ENCODE measurements at places on chromosomes 12 and 14.

- no peak for DNase-seq
Observed at GRCh38 chr12:131194166-131194565, 240.5 kb downstream of the ADGRD1 start.

- no peak for DNase-seq
Observed at GRCh38 chr14:72049462-72049861, 117.2 kb downstream of the RGS6 start.

- DNase-seq: no peak
Observed at GRCh38 chr14:59543873-59544272, 32.7 kb downstream of the CCDC175 start.

DNA sequence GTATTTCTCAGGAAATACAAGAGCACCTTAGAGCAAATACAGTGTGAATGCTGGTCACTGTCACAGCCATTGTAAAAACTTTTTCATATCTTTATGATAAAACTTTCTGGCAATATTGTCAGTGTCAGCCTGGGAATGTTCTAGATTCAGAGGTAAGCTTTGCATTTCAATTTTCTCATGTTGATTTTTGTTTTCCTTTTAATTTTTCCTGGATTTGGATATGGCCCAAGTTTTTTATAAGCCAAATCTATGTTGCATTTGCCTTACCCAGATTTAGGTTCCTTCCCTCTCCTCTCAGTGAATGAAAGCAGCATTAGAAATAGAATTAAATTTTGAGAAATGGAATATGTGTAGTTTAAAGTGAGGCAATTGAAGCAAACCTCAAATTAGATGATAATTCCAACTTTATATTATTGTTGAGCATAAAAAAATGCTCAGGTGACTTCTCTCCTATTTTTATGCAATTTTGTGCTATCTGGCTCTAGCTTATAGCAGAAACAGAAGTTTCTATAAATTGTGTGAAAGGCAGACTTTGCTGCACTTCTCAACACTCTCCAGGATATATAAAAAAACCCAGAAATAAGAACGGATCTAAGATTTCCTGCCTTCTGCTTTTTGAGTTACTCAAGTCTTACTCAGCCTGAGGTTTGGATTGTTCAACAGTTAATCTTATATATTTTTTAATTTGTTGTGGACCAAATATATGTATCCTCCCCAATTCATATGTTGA is 368.2 kb upstream of the PRICKLE1 start:
- no peak for DNase-seq

GRCh38 chr14:97762386-97762785 is 965.2 kb downstream of the VRK1 start:
- DNase-seq: no peak

DNA sequence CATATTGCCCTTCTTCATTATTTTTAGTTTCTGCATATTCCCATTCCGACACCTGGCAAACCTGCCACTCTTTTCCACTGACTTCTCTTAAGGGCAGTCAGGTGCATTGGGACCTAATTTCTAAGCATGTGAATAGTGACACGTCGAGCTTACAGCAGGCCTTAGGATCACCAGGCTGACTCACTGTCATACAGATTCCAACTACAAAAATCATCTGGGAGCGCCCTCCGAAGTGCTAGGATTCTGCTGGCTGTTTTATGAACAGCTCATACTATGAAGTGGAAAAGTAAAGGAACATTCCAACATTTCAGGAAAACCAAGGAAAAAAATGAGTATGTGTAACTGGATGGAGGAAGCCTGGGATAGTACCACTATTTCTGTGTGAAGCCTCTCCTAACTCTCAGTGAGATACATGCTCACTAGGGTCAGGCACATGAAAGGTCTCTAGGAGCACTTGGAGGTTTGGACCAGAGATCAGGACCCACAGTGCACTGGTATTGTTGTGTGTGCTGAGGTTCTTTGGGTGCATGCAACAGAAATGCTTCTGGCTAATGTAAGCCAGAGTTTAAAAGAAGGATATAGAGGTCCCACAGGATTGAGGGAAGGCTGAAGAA is 257.4 kb downstream of the ZFP36L1 start:
- no peak for DNase-seq

DNA sequence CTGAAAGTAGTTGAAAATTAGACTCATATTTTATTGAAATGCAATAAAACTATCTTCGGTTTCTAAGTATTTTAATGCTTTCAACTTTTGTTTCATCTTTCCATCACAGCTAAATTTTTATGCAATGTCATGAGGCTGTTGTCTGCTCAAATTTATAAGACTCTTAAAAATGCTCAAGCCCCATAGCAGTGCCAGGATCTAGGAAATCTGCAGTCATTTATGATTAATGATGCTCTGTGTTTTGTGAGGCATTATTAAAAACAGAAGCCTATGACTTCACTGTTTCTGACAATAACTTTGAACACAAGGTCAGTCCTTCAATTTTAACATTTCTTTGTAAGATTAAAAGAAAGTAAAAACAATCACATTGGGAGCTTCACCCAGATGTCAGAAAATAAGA is 112.5 kb downstream of the ALX1 start:
- DNase-seq: no peak

- no peak for DNase-seq
Observed at GRCh38 chr12:98425859-98426258, 89.5 kb upstream of the TMPO start.

GRCh38 chr12:94844452-94844851 is 159.0 kb downstream of the NDUFA12 start:
- DNase-seq: no peak

- peak; percentile 2 for DNase-seq
Observed at GRCh38 chr12:122793685-122794106, 19.3 kb downstream of the CCDC62 start.

DNA sequence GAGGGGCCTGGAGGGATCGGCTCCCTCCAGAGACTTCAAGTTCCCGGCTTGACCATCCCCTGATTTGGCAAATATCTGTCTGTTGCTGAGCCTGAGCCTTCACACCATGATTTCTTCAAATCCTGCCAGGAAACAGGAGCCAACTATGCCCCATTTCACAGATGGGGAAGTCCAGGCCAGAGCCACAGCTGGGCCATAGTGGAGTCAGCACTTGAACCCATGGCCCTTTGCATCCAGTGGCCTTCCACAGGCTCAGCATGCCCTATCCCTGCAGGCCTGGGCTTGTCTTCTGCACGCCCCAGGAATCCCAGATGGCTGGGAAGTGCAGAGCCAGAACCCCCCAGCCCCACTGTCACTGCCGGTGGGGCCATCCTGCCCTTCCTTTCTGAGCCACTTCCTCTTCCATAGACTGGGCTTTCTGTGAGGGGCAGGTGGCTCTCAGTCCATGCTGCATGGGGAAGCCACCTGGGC is 44.9 kb downstream of the CYP46A1 start:
- DNase-seq: no peak

- no peak for DNase-seq
Observed at GRCh38 chr12:57049890-57050289, at the start of gene MYO1A. TSS of gene MYO1A (minus strand) at chr12:57050129. CDS start at chr12:57048323, 1,806 bp downstream.

DNA sequence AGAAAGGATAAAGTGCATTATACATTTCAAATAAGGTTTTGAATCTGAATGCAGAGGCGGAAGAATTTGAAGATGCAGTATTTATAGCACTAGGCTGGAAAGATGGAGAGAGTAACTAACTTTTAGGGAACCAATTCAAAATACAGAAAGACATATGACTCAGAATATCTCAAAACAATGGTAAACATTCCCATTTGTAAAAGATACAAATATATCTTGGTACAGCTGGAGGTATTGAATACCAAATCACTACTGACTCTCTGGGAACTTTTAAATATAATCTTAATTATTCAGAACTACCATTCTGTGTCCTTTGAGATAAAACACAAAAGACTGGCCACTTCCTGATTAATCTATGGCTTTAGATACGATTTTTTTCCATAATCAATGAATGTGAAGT is 5.1 kb downstream of the CD69 start:
- no peak for DNase-seq

GRCh38 chr12:52070185-52070925 is 577 bp downstream of the ATG101 start:
- DNase-seq: no peak

DNA sequence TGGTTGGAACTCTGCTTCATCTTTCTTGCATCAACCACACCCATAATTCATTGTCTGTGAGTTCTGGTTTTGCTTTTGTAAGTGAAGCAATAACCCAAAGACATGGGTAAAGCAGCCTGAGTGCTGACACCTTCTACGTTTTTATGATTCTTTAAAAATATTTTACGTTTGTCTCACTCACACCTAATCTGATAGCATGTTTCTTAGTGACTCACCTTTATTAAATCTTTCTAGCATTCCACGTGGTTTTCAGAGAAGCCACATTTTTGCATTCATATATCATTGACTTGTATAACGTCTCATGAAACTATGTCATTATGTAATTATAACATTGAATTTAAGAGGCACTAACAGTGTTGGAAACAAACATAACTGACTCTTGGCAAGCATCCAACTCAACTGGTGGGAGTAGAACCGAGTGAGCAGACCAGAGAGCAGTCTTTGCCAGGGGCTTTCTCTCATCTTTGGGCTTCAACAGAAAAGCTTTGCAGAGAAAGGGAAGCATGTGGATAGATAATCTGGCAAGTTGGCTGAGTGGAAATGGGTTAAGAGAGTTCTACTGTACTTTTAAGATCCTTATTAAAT is 118.8 kb downstream of the TPH2 start:
- peak; percentile 95 for DNase-seq

GRCh38 chr12:114686773-114687500 is 3.0 kb upstream of the TBX3 start:
- DNase-seq: no peak

DNA sequence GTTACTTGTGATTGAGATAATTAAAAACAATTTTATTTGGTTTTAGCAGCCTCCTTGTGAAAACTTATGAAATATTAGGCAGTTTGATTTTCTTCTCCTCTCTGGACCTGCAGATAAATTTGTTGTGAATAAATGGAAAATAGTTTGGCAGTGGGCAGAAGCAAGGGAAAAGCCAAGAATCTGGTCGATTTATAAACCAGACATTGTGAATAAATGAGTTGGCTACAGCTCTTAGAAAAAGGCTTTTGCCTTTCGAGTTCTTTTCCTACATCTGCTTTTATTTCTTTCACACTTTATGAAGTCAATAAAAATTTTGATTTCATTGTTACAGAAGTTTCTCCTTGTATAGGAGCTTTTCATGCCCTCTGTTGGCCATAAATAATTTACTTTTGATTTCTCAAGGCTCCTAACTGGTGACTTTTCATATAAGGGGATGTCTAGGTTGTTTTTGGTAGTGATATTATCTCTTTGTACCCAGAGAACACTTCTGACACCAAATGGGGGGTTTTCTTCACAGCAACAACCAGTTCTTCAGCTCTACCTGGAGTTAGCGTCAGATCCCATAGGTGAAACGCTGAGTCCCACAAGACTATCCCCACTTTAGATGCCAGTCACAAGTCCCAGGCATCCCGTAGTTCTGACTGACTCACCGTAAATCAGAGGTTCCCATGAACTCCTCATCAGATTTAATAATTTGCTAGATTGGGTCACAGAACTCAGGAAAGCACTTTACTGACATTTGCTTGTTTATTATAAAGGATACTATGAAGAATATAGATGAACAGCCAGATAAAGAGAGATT is 136.5 kb upstream of the DNM1L start:
- DNase-seq: no peak

GRCh38 chr14:75003250-75004027 is 718 bp downstream of the EIF2B2 start:
- no peak for DNase-seq

- no peak for DNase-seq
Observed at GRCh38 chr12:93415723-93416464, 25.9 kb downstream of the UBE2N start.

- no peak for DNase-seq
Observed at GRCh38 chr14:68199554-68200151, 380.1 kb downstream of the RAD51B start.
